ENCODE measurements at places on chromosomes 2 and 18.
A peak's percentile ranks its signal among the peaks of the same experiment; 100 is the strongest.

- DNase-seq: no peak
These were observed 2.3 kb downstream of the EGR4 start for GRCh38 chr2:73291093-73291460.

DNA sequence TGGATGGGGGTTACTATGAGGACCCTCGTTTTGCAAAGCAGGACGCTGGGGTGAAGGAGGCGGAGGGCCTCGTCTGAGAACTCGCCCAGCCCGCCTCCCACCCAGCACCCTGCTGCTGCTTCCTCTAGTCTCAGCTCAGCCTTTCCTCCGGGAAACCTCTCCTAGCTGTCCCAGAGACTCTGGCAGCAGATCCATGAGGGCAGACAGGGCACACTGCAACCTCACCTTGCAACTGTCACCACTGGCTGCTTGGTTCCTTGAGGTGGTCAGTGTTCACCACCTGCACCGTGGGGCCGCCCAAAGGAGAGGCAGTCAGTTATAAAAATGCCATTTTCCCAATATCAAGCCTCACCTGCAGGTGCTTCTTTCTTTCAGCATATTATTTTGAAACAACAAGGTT lies 45.6 kb downstream of the PARD6G start:
- no peak for DNase-seq

DNA sequence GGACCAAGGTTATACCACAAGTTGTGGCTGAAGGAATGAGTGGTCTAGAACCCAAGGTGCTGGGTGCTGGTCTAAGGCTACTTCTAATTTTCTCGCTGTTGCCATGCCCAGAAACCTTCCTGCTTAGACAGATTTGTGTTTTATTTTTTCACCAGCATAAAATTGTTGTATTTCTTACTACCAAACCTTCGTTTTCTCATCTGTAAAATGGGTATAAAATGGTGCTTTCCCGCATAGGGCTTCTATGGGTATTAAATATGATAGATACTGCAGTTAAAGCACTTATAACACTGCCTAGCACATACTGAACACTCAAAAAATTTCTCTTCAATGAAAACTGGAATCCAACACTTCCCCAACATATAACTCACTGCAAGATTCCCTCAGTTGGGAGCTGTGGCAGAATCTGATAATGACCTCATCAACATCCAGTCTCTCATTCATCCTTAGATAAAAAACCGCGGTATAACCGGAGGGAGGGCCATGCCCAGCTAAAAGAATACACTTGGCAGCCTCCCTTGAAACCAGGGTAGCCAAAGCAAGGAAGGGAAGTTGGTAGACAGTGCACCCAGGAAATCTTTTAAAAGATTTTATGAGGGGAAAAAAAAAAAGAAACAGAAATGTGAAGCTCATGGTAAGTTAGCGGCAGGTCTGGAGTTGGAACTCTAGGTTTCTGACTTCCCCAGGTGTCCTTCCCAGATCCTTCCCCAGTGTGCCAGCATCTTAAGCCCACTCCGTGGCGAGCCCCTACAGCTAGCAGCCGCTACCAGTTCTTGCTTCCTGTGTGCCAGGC lies 1.2 kb downstream of the NEMP2 start:
- DNase-seq: no peak

GRCh38 chr2:236785611-236786057 lies 216.0 kb downstream of the ACKR3 start:
- no peak for DNase-seq

DNA sequence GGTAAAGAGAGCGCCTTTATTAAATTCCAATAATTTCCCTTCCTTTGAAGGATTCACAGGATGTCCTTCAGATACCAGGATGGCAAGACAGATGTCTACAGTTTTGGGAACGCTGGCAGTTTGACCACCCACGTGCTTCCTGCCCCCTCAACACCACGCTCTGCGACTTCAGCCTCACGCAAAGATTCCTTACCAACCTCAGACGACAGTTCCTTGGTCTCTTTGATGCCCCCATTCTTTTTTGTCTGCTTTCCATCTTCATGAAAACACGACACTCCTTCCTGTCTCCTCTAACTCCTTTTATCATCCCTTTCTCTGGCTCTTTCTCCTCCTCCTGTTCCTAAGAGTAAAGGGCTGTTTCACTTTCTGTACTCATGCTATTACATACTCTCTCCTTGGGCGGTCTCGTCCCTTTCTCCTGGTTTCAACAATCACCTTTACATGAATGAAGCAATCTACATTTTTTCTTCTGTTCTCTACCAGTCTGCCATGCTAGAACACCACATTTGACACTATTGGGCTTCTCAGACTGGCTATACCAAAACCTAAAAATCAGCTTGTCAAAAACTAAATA lies 189.9 kb upstream of the PGAP1 start:
- no peak for DNase-seq

- DNase-seq: no peak
These were observed 31.5 kb downstream of the USP34 start for GRCh38 chr2:61439241-61440002.

GRCh38 chr18:21853016-21853415 lies 112.4 kb downstream of the MIB1 start:
- DNase-seq: no peak

GRCh38 chr2:30231996-30232800 lies 864 bp downstream of the LBH start:
- DNase-seq: peak; percentile 11
